Activated T-cell treated with anti-CD3 and anti-CD28 coated beads, Interleukin-2, amount 50 U/mL, for 72 hours (primary cell): ENCODE measurements at places on chromosomes 12 and 14. TPM values are rescaled to one million over a fixed set of nuclear protein-coding genes. Genes with fewer than 3 reads are reported as not detected.

GRCh38 chr14:81890020-81890419, 356.4 kb upstream of the SEL1L start:
- DNase-seq = no peak

DNA sequence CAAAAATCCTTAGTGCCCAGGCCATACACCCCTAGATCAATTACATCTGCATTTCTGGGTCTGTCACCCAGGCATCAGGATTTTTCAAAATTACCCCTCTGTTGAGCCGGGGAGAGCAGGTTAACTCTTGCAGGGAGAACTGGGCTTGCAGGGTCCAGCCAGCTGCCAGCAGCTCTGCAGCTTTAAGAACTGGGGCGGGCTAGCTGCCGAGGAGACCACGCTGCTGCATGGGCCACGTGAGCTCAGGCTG, at the start of gene DGLUCY:
DGLUCY (plus strand) TSS at position 245 of the 250 bp plus-strand sequence. CDS start 46,222 bp downstream, outside the sequence.
- DNase-seq = peak; percentile 75

DNA sequence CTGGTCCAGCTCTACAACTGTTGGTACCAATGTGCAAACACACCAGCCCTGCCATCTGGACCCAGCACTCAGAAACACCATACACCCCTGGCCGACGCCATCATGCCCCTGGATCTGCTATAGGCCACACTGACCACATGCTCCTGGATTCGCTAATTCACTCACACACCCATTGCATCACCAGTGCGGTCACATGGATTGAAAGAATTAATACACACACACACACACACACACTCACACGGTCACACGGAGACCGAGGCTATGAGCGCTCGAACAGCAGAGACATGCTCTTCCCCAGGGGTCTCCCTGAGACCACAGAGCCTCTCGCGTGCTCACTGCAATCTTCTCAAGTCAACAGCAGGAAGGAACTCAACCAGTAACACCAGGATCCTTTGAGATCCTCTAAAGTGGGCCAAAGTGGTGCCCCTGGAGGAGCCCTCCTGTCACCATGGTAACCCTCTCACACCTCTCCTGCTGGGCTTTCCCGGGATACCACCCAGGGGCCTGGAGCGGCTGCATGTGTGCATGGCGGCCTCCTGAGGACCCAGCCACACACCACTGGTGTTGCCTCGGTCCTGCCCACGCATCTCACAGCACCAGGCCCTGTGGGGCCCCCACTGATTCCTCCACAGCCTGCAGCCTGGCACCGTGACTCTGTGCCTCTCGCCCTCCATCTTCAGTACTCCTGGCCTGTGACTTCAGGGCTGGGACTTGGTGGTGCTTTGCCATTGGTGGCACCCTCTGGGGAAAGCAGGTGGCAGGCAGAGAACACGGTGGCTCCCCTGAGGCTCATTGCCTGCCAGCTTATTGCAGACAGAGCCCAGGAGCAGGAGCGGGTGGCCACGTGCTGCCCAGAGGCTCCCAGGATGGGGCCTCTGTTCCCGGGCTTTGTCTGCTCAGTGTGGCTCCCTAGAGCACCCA, 15.1 kb downstream of the LRTM2 start:
- DNase-seq = no peak

DNA sequence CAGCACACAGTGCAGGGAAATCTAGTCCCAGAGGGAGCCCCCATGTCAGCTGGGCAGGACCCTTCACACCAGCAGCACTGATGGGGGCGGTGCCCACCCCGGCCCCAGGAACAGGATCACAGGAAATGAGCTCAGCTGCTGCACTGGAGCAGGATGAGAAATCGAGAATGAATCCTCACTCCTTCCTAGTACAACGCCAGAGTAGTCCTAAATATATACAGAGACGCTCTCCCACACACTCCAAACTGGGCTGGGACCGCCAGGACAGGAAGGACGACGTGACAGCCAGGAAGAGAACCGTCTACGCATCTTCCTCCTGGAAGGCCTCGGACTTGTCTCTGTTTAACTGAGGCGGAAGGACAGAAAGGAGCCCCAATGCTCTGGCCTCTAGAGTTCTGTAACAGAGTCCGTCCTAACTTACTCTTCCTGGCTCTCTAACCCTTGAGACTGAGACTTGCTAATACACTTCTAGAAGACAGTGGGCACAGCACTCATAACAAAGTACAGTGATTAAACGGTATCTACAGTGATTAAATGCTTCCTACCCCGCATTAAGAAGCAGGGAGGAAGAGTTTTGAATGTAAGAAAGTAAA, 33.4 kb downstream of the CDC42BPB start:
- DNase-seq = no peak

The EFS gene
- 0.19 TPM for total RNA-seq

The EML1 gene
- total RNA-seq = 2.6 TPM

- no peak for DNase-seq
These were observed 45.5 kb upstream of the C14orf180 start for GRCh38 chr14:104534036-104534435.

DNA sequence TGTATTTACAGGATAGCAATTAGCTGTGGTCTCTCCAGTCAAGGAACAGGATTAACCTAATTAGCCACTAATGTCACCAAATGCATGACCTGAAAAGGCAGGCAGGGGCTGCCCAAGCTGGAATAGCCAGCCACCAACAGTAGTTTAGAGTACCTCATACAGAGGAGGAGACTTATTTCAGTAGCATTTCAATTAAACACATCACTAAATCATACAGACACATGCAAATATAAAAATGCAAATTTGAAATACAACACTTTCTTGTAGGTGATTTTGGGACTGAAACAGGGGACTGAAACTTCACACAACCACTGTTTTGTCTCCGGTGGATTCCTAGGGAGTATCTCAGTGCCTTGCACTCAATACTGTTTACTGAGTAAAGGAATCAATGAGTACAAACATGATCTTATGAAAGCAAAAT, 636 bp upstream of the IFNG-AS1 start:
- DNase-seq = no peak

DNA sequence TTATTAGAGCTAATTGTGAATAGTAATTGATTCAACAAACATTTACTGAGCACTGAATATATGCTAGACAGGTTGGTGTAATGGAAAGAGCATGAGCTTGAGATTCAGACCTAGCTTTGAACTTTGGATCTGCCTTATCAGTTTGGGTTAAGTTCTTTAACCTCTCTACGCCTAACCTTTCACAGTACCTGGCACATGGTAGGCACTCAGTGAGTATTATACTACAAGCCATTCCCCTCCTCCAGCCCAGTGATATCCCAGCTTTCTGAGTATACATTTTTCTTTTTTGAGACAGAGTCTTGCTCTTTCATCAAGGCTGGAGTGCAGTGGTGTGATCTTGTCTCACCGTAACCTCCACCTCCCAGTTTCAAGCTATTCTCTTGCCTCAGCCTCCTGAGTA, 32.0 kb downstream of the FAM177A1 start:
- no peak for DNase-seq

DNA sequence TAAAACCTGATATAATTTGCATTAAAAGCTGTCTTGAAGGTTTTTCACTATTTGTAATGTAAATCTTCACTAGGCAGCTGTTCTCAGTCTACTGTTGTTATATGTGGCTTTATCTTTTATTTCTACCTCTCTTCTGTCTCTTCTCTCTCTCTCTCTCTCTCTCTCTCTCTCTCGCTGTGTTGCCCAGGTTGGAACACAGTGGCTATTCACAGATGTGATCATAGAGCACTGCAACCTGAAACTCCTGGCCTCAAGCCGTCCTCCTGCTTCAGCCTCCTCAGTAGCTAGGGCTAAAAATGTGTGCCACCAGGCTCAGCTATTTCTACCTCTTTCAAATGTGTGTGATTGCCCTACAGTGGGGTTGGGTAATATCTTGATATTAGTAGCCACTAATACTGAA, 21.1 kb downstream of the FUT8 start:
- DNase-seq = no peak

- DNase-seq = peak; percentile 88
These were observed 11.3 kb upstream of the ABHD12B start for GRCh38 chr14:50860478-50861086.

GRCh38 chr12:82708061-82708879, 21.6 kb downstream of the TMTC2 start:
- no peak for DNase-seq

The SERPINA10 gene
- total RNA-seq = not detected

The TESPA1 gene
- 86.5 TPM for total RNA-seq

GRCh38 chr14:33917661-33918060, 33.2 kb downstream of the EGLN3 start:
- no peak for DNase-seq

- DNase-seq = no peak
These were observed 51.6 kb downstream of the PPP4R4 start for GRCh38 chr14:94225460-94226378.

The WNT1 gene
- total RNA-seq = 0.42 TPM

- peak; percentile 81 for DNase-seq
These were observed 74.2 kb upstream of the NAP1L1 start for GRCh38 chr12:76158518-76159321.

DNA sequence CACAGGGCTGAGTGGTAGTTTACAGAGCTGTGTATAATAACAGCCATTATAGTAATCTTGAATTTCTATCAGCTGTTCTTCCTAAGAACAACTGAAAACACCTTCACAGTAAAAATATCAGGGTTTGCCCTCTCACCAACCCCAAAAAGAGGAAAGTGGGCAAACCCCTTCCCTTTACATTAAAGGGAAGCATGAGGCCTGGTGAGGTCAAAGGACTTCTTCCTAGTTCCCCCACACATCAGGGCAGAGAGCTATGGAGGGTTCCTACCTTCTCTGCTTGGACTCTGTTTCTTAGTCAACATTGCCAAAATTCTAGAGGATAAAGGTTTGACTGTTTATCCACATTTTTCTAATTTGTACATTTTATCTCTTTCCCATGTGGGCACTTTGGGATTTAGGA, 4.4 kb upstream of the RPAP3 start:
- no peak for DNase-seq

The LRP1 gene
- 3.2 TPM for total RNA-seq

- DNase-seq = no peak
These were observed 32.0 kb downstream of the CCDC92 start for GRCh38 chr12:123940627-123940966.

DNA sequence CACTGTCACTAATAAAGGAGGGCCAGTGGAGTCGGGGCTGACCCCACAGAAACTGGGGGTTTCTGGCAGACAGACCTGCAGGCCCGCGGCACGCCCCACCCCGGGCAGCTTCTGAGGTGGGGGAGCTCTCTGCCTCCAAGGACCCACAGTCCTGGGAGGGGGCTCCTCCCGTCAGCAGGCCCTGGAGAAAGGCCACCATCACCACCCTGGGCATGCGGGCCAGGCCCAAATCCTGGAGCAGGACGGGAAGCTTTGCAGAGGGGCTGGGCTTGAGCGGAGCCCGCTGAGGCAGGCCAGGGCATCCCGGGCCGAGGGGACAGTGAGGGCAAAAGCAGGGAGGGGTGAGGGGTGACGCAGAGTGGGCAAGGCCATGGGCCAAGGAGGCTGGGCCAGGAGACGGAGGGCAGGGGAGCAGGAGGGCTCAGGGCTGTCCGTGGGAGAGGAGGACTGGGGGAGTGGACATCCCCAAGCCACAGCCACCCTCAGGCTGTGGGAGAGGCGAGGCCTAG, 11.1 kb upstream of the GPR132 start:
- no peak for DNase-seq

DNA sequence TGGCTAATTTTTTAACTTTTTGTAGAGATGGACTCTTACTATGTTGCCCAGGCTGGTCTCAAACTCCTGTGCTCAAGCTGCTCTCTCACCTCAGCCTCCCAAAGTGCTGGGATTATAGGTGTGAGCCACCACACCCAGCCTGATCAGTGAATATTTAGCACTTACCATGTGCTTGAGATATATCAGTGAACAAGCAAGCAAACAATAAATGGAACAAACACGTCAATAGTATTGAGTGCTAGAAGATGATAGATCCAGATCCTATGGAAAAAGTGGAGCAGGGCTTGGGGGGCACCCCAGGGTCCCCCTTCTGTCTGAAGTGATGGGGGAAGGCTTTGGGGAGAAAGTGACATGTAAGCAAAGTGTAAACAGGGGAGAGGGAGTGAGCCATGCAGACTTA, 83.8 kb downstream of the NT5DC3 start:
- no peak for DNase-seq

The PPFIA2 gene
- total RNA-seq = not detected

The TMPRSS12 gene
- not detected for total RNA-seq

- no peak for DNase-seq
These were observed 57.5 kb downstream of the PLEKHA5 start for GRCh38 chr12:19186722-19187661.

DNA sequence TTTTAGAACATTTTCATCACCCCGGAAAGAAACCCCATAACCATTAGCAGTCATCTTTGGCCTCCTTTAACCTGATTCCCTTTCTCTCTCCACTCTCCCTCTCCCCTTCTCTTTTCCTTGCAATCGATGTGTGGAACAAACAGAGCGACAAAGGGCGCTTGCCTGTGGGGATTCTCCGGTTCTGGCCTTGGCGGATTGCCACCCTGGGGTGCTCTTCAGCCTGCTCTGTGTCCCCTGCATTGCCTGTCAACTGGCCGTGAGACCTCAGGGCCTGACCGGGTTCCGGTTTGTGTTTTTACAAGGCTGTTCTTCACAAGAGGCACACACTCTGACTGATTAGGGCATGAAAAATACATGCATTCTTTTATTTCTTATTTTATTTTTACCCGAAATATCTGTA, 27.8 kb downstream of the LRTM2 start:
- no peak for DNase-seq

DNA sequence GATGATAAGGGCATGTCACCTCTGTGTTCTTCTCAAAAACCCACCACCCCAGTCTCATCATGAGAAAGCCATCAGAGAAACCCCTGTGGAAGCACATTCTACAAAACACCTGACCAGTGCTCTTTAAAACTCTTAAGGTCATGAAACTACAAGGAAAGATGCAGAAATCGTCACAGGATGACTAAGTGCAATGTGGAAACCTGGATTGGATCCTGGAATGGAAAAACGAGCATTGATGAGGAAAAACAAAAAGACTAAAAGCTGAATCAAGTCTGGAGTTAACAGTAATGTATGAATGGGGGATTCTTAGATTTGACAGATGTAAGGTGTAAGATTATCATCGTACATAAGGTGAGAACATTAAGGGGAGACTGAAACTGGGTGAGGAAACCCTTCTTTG, 211.0 kb downstream of the TBX5 start:
- no peak for DNase-seq

The LRFN5 gene
- total RNA-seq = not detected

DNA sequence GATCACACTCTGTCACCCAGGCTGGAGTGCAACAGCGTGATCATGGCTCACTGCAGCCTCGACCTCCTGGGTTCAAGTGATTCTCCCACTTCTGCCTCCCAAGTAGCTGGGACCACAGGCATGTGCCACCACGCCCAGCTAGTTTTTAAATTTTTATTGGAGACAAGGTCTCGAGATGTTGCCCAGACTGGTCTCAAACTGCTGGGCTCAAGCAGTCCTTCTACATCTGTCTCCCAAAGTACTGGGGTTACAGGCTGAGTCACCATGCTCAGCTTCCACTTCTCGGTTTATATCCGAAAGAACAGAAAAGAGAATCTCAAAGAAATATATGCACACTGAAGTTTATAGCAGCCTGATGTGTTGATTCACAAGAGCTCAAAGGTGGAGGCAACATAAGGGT, 107.5 kb downstream of the SCARB1 start:
- no peak for DNase-seq
